ENCODE measurements at places on chromosomes 12 and 14. TPM values are rescaled to one million over a fixed set of nuclear protein-coding genes. Genes with fewer than 3 reads are reported as not detected.

The PTGR2 gene
- 3.3 TPM for total RNA-seq

The AGAP2 gene
- total RNA-seq = 29.9 TPM

The TCTN1 gene
- 11.1 TPM for total RNA-seq

The TAS2R7 gene
- not detected for total RNA-seq

The PAH gene
- total RNA-seq = not detected

The UNC119B gene
- total RNA-seq = 30.5 TPM

The CCDC196 gene
- total RNA-seq = not detected

The PTGDR gene
- total RNA-seq = 0.66 TPM

The HOXC13 gene
- not detected for total RNA-seq

The KLRG1 gene
- 11.5 TPM for total RNA-seq

The GPR137C gene
- 0.50 TPM for total RNA-seq

The ADAM21 gene
- total RNA-seq = 0.09 TPM

The RILPL1 gene
- 4.6 TPM for total RNA-seq

The GPX2 gene
- not detected for total RNA-seq

The TMEM119 gene
- not detected for total RNA-seq

The HOXC6 gene
- total RNA-seq = not detected

The APOF gene
- total RNA-seq = not detected

The IL23A gene
- 29.6 TPM for total RNA-seq

The GPRC5A gene
- total RNA-seq = not detected

The TRMT5 gene
- total RNA-seq = 19.1 TPM

The KRT77 gene
- total RNA-seq = not detected

The DNAJC22 gene
- total RNA-seq = not detected

The HCAR2 gene
- total RNA-seq = not detected

The RTL1 gene
- total RNA-seq = not detected

The POTEM gene
- not detected for total RNA-seq

The ZC3H10 gene
- 8.1 TPM for total RNA-seq

The EID3 gene
- total RNA-seq = 7.7 TPM

The SELPLG gene
- total RNA-seq = 37.7 TPM

The SDSL gene
- 0.24 TPM for total RNA-seq

The KCNA1 gene
- total RNA-seq = not detected
